ENCODE measurements at places on chromosomes 12 and 14.

DNA sequence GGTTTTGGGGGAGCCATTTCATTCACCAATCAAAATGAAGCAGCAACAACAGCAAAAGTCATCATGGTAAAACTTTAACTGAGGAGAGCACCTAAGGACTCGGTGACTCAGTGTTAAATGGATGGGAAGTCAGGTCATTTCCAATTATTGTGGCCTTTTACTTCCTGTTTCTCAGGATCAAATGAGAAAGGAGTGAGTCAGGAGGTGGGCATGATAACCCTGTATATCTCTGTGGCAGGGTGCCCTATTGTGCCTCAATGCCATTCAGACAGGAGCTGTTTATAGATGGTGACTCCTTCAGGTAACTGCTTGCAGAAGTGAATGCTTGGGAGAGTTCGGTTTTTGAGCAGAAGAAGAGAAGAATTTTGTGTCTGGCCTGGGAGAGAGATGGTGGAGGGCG, 135.5 kb upstream of the CPM start:
- DNase-seq = no peak

DNA sequence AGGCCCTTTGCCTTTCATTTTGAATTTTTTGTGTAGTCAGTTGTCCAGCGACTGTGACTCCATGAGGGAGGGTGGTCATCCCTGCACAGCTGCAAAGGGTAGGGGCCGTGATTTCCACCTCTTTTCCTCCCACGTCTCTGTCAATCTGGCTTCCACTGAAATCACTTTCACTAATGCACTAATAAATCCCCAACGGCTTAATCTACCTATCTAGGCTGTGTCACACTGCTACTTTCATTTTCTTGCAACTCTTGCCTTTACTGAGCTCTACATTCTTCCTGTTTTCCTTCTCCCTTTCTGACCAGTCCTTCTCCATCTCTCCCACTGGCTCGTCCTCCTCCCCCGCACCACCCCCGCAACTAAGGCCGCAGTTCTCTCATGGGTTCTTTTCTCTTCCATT, 212.3 kb upstream of the FOXN3 start:
- DNase-seq = no peak

- no peak for DNase-seq
These were observed 103.5 kb downstream of the MED13L start for GRCh38 chr12:116174006-116174405.

- no peak for DNase-seq
These were observed 131.8 kb upstream of the KRAS start for GRCh38 chr12:25382311-25383106.

DNA sequence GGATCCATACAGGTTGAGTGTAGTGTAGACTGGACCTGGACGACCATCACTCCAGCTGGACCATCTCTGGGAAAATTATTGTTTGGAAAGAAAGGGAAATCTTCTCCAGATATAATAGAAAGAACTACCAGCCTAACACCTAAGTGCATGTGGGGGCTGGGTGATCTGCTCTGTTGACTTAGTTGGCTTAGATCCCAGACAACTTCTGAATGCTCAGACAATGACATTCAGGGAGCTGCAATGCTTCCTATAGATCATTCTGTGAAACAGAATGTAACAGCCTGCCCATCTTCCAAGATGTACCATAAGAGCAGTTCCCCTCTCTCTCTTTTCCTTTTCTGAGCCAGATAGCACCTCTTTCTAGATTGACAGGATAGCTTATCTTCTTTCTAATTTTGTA, 572.8 kb upstream of the STXBP6 start:
- no peak for DNase-seq

GRCh38 chr12:99119449-99119848, 474.4 kb downstream of the APAF1 start:
- no peak for DNase-seq

- DNase-seq = no peak
These were observed 105.6 kb downstream of the LLPH start for GRCh38 chr12:66024949-66025348.

DNA sequence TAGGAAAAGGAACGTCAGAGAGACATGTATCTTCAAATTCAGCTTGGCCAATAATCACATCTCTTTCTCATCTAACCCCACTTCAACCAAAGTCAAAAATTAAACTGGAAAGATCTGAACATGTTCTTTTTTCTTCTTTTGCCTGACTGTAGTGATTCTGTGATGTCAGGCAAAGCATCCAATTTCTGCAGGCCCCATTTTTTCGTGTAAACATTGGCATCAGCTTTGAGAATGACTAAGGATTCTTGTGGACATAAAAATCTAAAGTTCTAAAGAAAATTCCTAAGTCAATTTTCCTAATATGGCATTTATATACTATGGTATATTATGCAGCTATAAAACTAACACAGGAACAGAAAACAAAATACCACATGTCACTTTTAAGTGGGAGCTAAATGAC, 89.1 kb downstream of the STXBP6 start:
- DNase-seq = no peak

DNA sequence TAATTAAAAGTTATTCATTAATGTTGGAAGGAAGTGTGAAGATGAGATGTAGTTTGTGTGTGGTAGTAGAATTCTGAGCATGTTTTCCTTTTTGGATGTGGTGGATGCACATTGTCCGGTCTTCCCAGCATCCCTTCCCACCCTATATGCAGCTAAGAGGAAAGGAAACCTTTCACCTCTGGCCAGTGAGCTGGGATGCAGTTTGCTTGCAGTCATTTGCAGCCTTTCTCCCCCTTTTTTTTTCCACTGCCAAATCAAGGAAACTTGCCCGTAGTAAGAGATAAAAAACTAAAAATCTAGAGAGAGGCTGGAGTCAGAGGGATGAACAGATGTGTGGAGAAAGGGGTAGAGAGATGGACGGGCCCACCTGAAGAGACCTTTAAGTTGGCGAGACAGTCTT, 72.5 kb upstream of the SLC38A2 start:
- DNase-seq = no peak

DNA sequence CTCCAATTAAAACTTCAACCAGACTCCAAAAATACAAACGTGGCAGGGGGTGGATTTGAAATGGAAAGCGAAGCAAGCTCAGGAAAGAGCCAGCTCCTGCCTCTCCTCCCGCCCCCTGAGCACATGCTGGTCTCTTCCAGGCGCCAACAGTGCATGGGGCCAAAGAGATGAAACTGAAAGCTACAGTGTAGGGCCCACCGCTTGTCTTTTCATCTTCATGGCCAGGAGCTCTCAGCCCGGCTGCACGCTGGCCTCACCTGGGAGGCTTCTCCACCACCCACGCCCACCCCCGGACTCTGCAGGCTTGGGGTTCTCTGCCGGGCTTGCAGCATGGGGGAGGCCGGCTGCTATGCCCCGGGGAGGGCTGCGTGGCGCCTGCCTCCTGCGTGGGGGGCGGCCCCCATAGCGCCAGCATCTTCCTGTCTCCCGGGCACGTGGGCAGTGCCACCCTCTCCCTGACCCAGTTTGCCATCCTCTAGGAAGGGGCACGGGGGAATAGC, 2.0 kb downstream of the RIMBP2 start:
- DNase-seq = peak; percentile 51

GRCh38 chr14:77040741-77041653, 12.5 kb upstream of the IRF2BPL start:
- DNase-seq = peak; percentile 45

Measured in left hindlimb (tissue), 1 donor.